ENCODE measurements at places on chromosomes 13 and 19.

GRCh38 chr19:6066661-6067646, 43.3 kb downstream of the RFX2 start:
- DNase-seq: peak; percentile 54

- no peak for DNase-seq
Observed at GRCh38 chr19:8486661-8487136, 15.7 kb downstream of the PRAM1 start.

DNA sequence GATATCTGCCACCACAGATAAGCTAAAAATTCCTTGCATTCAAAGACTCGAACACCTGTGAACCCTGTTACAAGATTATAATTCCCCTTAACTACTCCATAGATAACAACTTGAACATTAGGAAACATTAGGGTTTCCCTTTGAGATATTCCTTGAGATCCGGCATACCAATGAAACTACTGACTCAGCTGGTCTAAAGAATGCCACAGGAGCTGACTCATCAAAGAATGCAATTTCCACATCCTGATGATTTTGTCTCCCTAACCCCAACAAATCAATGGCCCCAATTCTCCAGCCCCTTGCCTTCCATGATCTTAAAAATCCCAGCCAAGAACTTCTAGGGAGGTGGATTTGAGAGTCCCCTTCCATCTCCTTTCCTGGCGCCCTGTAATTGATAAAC, 35.6 kb upstream of the ZNF599 start:
- no peak for DNase-seq

- DNase-seq: no peak
Observed at GRCh38 chr19:5655412-5655811, 24.9 kb downstream of the MICOS13 start.

DNA sequence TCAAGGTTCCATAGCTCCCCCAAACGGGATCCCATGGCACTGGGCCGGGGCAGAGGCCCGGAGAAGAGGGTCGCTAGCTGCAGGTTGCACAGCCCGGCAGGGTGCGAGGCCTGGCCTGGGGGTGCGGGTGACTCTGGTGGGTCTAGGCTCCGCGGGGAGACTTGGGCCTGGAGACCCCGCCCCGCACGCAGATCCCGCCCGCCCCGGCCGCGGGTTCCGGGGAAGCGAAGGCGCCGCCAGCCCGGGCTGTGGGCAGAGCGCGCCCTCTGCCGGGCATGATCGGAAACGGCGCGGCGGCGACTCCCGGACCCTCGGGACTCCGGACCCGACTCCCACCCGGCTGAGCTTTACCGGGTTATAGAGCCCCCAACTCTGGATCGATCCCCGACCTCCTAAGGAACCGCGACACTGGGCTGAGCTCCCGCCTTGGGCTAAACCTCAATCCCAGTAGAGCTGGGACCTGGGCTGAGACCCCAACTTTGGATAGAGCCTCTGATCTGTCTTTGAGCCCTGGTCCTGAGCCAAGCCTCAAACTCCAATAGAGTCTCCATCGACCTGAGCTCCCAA, 3.1 kb upstream of the TNFAIP8L1 start:
- DNase-seq: peak; percentile 63

DNA sequence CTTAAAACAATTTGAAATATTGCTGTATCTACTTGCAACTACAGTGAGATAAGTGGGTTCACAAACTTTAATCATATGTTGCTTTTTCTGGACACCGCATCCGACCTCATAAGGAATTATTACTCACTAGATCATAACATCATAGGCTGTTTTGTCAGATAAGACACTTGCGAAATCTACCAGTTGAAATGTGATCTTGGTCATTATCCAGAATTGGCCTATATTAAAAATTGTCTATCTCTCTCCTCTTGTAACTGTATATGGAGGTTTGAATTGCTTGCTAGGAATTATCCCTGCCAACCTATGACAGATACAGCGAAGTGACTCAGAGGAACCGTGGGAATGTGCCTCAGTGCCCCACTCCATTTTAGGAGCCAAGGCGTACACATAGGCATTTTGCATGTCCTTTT, 117.0 kb upstream of the POSTN start:
- DNase-seq: no peak

- DNase-seq: no peak
Observed at GRCh38 chr13:110719036-110719710, 5.7 kb downstream of the ING1 start.

- no peak for DNase-seq
Observed at GRCh38 chr19:50333737-50334617, 4.8 kb upstream of the KCNC3 start.

GRCh38 chr13:44575741-44576350, at the start of gene TSC22D1:
Gene TSC22D1, minus strand, starts transcription at chr13:44576330. Its CDS starts 256 bp downstream, at chr13:44576074.
- DNase-seq: peak; percentile 69

- DNase-seq: no peak
Observed at GRCh38 chr19:32573492-32573794, 7.5 kb upstream of the PDCD5 start.

DNA sequence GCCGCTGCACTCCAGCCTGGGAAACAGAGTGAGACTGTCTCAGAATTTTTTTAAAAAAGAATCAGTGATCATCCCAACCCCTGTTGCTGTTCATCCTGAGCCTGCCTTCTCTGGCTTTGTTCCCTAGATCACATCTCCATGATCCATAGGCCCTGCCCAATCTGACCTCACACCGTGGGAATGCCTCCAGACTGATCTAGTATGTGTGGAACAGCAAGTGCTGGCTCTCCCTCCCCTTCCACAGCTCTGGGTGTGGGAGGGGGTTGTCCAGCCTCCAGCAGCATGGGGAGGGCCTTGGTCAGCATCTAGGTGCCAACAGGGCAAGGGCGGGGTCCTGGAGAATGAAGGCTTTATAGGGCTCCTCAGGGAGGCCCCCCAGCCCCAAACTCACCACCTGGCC, at the start of gene KLK2:
TSS of gene KLK2 (plus strand) at position 384 of the 400 bp plus-strand sequence. CDS start 35 bp downstream, outside the sequence.
- no peak for DNase-seq

- no peak for DNase-seq
Observed at GRCh38 chr19:10260141-10260584, 8.1 kb downstream of the MRPL4 start.

DNA sequence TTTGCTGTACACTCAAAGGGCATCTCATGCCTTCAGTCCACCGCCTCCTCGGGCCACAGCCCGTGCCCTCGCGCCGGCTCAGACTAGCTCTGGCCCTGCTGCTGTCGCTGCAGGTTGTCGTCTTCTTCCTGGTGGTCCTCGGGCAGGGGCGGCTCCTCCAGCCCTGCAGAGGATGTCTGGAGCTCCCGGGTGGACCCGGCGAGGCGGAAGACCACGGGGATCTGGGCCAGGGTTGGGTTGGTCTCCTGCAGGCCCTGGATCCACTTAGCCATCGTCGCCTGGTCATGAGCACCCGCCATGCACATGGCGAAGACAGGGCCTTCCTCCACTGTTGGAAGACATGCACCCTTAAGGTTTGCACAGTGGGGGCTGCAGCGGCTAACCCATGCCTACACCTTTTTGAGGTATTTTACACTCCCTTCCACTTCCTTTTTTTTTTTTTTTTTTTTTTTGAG, 489 bp upstream of the ZNF653 start:
- no peak for DNase-seq

DNA sequence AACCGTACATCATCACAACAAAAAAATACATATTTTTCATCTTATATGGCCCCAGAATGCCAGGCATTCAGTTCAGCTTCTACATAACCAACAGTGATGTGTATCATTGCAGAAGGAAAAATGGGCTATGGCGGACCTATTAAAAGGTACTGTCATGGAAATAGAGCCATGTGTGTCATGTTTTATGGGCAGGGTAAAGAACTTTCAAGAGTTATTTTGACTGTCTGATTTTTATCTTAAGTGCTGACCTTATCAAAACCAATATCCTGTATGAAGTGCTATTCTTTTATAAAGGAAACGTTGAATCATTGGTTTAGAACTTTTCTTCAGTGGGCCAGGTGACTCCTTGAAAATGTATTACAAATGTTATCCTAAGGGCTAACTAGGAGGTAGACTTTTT, 9.9 kb downstream of the ZNF507 start:
- no peak for DNase-seq

GRCh38 chr13:73158851-73159250, 100.0 kb downstream of the KLF5 start:
- DNase-seq: no peak

DNA sequence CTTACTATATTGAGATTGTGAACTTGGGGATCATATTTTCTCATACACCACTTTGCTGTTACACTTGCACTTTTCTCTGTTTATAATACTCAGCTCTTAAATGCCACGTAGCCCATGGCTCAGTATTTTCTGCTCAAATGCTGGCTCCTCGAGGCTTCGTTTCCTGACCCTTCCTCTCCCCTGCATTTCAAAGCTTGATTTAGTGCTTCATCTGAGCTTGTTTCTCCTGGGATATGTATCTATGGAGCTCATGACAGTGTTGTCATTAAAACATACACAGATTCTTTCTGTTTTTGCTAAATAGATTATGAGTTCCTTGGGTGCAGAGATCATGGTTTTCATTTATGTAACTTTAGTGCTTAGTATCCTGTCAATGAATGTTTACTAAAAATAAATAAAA, 11.4 kb downstream of the CSNK1A1L start:
- DNase-seq: no peak

DNA sequence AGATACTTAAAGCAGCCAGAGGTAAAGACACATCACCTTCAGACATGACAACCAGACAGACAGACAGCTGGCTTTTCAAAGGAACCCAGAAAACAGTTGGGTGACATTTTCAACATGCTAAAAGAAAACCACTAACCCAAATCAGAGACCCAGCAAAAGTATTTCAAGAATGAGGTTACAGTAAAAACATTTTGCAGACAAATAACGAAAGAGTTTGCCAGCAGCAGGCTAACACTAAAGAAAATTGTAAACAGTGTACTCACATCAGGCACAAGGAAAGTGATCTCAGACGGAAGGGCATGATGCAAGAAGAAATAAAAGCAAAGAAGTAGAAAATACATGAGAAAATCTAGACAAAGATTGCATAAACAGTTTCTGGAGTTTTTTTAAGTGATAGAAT, 46.4 kb downstream of the AP1M1 start:
- DNase-seq: no peak

- no peak for DNase-seq
Observed at GRCh38 chr13:80977168-80977567, 636.2 kb upstream of the SPRY2 start.

DNA sequence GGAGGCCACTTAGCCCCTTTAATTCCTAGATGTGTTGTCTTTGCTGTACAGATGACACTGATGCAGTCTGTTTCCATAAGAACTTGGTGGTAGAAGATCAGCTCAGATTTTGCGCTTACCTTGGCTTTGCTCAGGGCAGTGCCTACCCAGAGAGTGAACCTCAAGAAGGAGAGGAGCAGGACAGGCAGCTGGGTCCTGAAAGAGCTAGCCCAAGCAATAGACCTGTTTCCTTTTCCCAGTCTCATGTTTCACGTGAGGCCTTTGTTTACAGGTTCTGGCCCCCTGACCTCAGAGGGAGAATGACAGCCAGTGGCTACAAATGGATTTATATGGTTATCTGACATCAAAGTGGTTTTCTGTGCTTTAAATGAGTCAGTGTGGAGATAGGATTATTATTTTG, 40.1 kb downstream of the METTL21C start:
- DNase-seq: no peak

- no peak for DNase-seq
Observed at GRCh38 chr13:73451221-73452029, 392.6 kb downstream of the KLF5 start.

Measured in central memory CD4-positive, alpha-beta T cell (primary cell).